GM04504 (cell line): ENCODE measurements at places on chromosomes 16 and 17.

GRCh38 chr16:12788758-12789157 is 14.9 kb downstream of the CPPED1 start:
- no peak for DNase-seq

DNA sequence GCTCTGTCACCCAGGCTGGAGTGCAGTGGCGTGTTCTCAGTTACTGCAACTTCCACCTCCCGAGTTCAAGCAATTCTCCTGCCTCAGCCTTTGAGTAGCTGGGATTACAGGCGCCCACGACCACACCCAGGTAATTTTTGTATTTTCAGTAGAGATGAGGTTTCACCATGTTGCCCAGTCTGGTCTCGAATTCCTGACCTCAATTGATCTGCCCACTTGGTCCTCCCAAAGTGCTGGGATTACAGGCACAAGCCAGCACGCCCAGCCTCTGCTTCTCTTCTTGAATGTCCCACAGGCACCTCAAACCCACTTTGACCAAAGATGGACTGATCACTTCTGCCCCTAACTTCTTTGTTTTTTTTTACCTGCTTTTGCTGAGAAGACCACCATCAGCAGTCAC is 4.6 kb upstream of the ARL5C start:
- no peak for DNase-seq

DNA sequence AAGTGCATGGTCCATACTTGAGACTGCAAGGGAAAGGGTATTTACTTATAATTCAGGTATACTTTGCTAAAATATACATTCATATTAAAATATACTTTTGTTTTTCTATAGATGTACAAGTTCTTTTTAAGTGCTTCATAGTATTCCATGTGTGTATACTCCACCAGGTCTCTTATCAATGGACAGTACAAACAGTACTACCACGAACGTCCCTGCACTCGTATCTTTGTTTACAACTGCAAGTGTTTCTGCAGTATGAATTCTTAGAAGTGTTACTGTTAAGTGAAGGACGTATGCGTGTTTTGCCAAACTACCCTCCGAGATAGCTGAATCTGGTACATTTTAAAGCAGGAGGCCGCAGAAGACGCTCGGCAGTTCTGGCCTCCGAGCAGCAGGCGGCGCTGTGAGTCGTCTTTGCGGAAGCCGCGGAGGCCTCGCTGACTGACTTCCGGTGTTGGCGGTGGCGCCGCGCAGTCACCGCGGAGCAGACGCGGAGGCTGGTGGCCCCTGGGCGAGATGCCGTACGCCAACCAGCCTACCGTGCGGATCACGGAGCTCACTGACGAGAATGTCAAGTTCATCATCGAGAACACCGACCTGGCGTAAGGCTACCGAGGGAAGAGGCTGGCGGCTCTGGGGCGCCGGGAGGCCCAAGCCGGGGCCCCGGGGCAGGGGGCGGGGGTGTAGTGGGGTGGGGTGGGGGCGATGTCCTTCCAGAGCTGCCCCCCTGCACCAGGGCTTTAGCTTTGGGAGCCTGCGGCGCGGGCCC is at the start of gene POLR2C:
Gene POLR2C, plus strand, starts transcription at position 471 of the 769 bp plus-strand sequence. Its CDS starts 46 bp downstream, at position 517.
- peak; percentile 57 for DNase-seq

- no peak for DNase-seq
Measured at GRCh38 chr16:89765292-89765830, 44.0 kb downstream of the ZNF276 start.

GRCh38 chr16:82630688-82631087 is 3.9 kb downstream of the CDH13 start:
- no peak for DNase-seq

GRCh38 chr16:78956859-78957258 is 643.7 kb downstream of the MAF start:
- DNase-seq, result no peak

DNA sequence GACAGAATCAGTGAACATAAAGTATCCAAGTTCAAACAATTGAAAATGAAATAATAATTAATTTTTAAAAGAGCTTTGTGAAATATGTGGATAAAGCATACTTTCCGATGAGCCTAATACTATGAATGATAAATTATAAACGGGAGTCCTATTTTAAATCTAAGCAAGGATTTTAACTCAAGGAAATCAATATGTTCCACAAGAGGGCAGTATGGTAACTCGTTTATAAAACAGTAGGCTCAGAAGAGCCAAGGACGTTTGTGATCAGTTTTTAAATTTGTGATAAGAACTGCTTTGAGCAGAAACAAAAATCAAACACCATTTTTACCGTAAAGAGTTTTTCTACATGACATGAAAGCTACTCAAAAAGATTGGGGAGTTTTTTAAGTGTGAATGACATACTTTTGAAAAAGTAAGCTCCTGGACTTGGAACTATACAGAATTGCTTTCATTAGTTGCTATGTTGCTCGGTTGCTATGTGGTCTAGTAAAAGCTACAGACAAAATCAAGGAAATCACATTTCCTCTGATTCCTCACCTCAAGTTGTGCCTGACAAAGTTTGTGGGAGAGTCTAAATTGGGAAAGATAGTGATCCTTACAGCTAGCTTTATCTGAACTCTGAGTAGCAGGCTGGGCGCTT is 11.8 kb upstream of the TEKT1 start:
- no peak for DNase-seq

GRCh38 chr16:81707411-81708265 is 71.5 kb upstream of the PLCG2 start:
- peak; percentile 28 for DNase-seq

DNA sequence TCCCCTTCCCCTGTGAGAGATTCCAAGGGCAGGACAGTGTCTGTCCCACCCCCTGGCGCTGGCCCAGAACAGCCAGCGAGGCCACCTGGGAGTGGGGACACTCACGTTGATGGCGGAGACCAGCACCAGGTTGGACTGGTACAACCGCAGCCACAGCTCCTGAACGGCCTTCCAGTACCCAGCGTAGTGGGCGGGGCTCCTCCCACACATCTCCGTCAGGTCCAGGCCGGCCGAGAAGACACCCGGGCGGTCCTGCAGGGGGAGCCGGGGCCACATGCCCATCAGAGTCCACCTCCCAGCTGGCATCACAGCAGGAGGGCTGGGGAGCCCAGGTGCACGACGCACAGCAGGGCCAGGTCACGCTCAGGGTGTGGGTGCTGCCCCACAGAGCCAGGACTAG is 7.1 kb downstream of the ECI1 start:
- DNase-seq, result no peak

- peak; percentile 42 for DNase-seq
Measured at GRCh38 chr17:4903051-4903818, at the start of gene CHRNE. Gene CHRNE, minus strand, starts transcription at chr17:4903098. Its CDS starts 35 bp downstream, at chr17:4903063.

GRCh38 chr17:33686171-33686570 is 393.1 kb upstream of the ASIC2 start:
- DNase-seq, result no peak

- no peak for DNase-seq
Measured at GRCh38 chr16:9476744-9477143, 385.3 kb downstream of the HAPSTR1 start.

- DNase-seq, result no peak
Measured at GRCh38 chr17:8747742-8748141, 3.1 kb upstream of the CCDC42 start.

DNA sequence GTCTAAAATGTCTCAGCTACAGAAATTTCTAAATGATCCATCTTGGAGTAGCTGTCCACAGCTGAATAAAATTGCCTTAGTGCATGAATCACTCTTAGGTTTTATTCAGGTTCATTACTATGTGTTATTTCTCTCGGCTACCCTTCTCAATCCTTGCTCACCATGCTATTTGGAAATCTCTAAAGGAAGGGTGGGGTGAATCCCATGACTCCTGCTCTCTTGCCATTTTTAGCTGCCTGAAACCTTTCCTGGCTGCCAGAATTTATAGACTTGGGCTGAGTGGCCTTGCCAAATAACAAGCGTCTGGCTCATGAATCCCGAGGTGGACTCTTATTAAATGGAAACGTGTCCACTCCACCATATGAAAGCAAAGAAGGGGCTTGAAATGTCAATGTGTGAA is 936.1 kb upstream of the SOX9 start:
- DNase-seq, result peak; percentile 50

DNA sequence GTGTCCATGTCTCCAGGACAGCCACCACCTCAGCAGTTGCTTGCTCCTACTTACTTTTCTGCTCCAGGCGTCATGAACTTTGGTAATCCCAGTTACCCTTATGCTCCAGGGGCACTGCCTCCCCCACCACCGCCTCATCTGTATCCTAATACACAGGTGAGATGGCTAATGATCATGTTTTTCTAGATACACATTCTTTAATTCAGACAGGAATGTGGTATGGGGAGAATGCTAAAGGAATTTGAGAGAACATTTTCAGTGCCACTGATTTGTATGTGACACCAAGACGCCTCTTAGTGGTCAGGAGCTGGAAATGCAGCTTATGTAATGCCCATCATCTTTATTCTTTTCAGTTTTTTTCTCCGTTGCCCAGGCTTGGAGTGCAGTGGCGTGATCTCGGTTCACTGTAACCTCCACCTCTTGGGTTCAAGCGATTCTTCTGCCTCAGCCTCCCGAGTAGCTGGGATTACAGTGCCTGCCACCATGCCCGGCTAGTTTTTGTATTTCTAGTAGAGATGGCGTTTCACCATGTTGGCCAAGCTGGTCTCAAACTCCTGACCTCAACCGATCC is 8.9 kb upstream of the RAPGEFL1 start:
- DNase-seq, result peak; percentile 36

DNA sequence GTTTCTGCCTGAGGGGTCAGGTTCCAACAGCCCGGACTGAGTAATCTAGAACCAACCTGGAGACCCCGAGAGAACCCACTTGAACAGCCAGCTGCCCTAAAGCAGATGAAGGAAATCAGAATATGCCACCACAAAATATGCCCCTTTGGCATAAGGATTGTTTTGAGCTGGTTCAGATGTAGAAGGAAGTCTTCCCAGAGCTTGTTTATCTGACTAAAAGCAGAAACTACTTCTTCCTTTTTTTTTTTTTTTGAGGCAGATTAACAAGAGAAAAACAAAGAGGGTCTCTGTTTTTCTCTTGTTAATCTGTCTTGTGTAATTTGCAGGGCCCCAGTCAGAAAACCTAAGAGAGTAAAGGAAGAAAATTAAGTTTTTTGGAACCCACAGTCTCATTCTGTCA is 53.0 kb downstream of the PECAM1 start:
- DNase-seq, result no peak

GRCh38 chr17:35359398-35359797 is 14.0 kb downstream of the SLFN11 start:
- DNase-seq, result no peak

- DNase-seq, result peak; percentile 53
Measured at GRCh38 chr17:48908853-48909394, 717 bp downstream of the UBE2Z start.

DNA sequence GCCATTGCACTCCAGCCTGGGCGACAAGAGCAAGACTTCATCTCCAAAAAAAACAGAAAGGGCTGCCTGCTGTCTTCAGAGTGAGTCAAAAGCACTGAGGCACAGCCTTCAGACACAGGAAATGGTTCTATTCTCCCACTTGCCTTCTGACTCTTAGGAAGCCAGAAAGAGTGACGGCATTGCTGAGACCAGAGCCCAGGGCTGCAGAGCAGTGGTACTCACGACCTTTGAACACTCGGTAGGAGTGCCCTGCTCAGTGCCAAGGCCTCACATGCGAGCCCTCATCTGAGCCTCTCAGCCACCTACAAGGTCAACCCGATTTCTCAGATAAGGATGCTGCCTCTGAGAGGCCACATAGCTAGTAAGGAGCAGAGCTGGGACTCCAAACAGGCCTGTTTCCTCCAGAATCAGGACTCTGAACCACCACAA is 3.5 kb upstream of the ITGAE start:
- DNase-seq, result no peak

- no peak for DNase-seq
Measured at GRCh38 chr16:70692873-70693671, 7.2 kb upstream of the MTSS2 start.

GRCh38 chr17:75315541-75316243 is 26.5 kb upstream of the SLC25A19 start:
- DNase-seq, result no peak

DNA sequence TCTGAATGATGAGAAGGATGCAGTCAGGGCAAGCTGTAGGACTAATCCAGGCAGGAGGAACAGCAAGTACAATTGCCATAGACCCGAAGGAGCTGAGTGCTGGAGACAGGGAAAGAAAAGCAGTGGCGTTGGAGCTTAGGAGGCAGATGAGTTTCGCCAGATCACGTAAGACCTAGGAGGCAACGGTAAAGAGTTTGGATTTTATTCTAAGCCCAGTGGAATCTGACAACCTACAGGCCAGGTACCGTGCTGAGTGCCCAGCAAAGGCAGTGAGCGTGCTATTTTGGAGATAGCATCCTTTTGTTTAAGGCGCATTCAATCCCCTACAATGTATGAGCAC is 1.2 kb downstream of the USP43 start:
- no peak for DNase-seq

GRCh38 chr17:75900691-75901533 is 3.8 kb downstream of the MRPL38 start:
- DNase-seq, result no peak

DNA sequence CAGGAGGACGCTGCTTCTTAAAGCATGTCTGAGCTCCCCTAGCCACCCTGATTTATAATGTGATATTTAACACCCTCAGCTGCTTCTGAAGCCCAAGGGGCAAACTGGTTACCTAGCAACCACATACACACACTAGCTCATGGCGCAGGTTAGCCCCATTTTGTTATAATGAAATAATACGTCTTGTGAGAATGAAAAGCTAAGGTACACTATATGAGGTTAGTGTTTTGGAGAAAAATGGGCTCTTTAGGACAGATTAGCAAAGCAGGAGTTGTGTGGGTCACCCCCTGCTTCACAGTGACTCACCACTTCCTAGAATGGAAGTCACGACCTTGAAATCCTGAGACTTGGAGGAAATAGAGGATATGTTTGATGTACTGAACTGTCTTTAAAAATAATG is 404.8 kb upstream of the HSBP1 start:
- DNase-seq, result no peak

DNA sequence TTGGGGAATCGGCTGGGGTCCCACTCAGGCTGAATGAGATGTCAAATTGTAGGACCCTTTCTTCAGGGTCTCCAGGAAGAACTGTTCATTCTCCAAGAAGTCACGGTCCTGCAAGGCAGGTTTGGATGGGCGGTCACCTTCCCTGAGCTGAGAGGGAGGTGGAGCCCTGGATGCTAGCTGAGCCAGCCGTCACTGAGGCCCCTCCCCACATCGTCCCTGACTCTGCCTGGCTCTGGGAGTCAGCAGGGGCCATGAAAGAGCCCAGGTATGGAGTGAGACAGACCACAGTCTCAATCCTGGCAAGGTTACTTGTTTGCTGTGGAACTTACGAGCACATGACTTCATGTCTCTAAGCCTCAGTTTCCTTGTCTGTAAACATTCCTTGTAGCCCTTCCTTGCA is 6.0 kb upstream of the MRPL38 start:
- DNase-seq, result no peak
